ENCODE measurements at places on chromosomes 13 and 19.

DNA sequence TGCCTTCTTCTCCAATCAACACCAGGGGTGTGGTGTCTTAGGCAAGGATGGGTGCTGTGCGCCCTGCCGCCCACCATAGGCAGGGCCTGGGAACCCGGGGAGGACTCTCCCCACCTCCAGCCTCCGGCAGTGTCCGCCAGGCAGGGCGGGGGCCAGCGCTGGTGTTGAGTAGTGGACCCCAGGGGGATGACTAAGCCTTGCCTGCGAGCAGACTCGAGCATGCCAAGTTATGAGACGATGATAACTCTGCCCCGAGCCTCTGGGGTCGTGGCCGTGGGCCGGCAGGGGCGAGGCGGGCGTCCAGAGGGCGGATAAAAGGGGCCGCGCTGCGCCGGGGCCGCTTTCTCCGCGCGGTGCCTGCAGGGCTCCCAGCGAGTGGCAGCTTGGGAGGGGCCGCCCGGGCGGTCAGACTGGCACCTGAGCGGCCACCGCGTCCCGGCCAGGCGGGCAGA is at the start of gene MEDAG:
TSS of gene MEDAG (plus strand) at position 340 of the 452 bp plus-strand sequence. CDS start 245 bp downstream, outside the sequence.
- DNase-seq: no peak

DNA sequence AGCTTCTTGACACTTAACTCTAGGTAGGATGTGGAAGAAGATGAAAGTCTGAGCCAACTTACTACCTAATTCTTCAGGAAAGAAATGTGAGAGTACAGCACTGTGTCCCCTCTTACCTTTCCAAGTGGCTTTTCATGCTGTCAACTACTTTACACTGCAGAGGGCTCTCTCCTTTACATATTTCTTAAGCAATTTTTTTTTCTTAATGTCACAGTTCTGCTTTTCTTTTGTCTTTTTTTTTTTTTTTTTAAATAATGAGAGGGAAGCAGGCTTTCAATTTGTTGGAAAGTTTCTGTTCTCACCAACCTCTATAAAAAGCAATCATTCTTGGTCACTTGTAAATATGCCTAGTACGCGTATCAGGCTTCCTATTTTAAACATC is 212.7 kb upstream of the MIR17HG start:
- DNase-seq: no peak

DNA sequence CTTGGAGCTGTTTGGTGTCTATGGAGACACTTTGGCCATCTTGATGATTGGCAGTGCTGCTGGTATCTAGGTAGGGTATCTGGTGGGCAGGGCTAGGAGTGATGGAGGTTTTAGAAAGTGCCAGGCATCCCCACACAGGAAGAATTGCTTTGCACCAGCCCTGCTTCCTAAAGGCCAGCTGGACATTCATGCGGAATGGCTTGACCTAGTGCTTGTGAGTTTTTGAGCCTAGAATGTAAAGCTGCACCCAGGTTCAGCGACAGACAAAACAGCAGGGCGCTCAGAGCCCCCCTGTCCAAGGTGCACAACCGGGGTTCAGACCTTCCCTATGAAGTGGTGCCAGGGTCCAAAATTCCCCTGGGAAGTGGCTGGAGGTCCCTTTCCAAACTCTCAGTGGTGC is 93.1 kb downstream of the ING1 start:
- no peak for DNase-seq

DNA sequence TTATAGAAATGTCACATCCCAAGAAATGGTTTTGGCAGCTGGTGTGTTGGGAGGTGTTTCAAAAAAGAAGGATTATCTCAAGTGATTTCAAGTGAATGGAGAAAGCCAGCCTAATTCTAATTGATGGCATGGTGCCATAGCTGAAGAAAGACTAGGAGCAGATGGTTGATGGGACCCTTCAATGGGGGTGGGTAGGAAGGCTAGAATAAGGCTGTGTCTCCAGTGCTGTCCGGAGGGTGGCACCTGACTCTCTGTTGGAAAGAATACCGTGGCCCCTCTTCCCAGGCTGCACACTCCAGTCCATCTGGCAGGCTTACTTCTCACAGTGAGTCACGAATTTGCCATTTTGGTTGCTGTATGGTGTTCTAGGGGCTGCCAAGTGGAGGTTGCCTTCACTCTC is 51.0 kb upstream of the GPR12 start:
- no peak for DNase-seq
